ENCODE measurements at places on chromosomes 5 and 9.

- DNase-seq = peak; percentile 53
Measured at GRCh38 chr5:80711938-80712337, 57.2 kb upstream of the DHFR start.

GRCh38 chr9:127418037-127418471 is 6.1 kb upstream of the ZNF79 start:
- DNase-seq = peak; percentile 31

- no peak for DNase-seq
Measured at GRCh38 chr9:84445737-84446136, 105.2 kb upstream of the SLC28A3 start.

DNA sequence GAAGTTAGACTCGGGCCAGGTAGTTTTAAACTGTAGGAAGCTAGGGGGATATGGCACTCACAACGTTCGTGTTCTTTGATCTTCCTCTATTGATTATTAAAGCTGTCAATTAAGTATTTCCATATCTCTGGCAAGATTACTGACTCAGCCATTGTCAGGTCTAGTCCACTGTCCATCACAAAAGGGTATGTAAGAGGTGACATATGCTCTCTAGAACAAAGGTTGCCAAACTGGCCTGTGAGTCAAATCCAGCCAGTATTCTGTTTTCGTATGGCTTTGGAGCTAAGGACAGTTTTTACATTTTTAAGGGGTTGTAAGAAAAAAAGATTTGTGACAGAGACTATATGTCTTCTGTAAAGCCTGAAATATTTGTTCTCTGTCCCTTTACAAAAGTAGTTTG is 44.2 kb downstream of the FAXDC2 start:
- DNase-seq = no peak

DNA sequence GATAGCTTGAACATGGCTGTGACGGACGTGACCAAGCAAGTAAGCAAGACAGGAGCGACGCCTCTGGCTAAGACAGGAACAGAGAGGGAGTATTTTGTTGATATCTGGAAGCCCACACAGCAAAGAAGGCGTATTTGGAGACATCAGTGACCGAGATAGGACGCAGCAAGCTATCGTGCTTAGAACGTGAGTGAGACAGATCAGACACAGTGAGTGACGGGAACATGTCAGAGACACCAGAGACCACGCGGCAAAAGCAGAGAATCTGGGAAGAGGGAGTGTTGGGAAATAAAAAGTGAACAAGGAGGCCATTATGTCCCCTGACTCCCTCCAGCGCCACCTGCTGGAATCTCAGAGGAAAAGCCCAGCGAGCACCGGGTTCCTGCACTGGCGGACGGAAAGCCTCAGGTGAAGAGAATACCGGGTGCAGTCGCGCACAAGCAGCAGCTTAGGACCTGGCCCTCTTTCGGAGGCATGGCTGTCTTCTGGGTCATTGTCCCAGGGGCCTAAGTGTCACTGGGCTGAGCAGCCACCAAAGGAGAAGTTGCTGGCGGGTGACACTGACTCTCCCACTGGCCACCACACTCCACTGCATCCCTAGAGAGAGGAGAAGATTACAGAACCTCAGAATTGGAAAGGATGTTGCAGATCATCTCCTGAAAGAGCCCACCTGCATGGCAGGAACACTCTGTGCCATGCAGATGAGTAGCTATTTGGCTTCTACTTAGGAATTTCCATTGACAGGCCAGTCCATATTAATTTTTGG is 99.1 kb downstream of the FBXO38 start:
- peak; percentile 53 for DNase-seq

GRCh38 chr5:33774341-33774740 is 117.4 kb downstream of the ADAMTS12 start:
- no peak for DNase-seq

- DNase-seq = no peak
Measured at GRCh38 chr5:42516282-42517042, 93.2 kb downstream of the GHR start.

DNA sequence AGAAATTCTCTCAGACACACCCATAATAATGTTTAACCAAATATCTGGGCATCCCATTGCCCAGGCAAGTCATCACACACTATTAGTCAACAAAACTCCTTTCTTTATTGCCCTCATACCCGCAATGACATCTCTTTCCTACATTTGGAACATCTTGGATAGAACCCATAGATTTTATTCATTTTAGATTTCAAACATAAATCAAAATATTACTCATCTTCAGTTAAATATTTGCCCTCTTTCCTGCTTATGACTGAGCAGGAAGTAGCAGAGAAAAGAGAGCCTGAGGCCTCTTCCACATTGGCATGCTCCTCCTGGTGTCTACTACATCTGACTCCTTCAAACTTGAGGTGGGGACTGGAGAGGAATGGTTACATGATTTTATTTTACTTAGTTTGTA is 592.0 kb downstream of the CHSY3 start:
- no peak for DNase-seq

DNA sequence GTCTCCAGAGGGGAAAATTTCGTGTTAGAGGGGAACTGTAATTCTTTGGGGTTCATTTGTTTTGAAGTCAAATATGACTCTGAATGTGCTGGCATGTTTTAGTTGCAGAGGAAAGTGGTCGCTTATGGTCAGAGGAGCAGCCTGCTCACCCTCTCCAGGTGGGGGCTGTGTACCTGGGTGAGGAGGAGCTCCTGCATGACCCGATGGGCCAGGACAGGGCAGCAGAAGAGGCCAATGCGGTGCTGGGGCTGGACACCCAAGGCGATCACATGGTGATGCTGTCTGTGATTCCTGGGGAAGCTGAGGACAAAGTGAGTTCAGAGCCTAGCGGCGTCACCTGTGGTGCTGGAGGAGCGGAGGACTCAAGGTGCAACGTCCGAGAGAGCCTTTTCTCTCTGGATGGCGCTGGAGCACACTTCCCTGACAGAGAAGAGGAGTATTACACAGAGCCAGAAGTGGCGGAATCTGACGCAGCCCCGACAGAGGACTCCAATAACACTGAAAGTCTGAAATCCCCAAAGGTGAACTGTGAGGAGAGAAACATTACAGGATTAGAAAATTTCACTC is 13.5 kb downstream of the TXNDC15 start:
- no peak for DNase-seq

GRCh38 chr5:95086927-95087815 is 197.7 kb downstream of the MCTP1 start:
- no peak for DNase-seq

DNA sequence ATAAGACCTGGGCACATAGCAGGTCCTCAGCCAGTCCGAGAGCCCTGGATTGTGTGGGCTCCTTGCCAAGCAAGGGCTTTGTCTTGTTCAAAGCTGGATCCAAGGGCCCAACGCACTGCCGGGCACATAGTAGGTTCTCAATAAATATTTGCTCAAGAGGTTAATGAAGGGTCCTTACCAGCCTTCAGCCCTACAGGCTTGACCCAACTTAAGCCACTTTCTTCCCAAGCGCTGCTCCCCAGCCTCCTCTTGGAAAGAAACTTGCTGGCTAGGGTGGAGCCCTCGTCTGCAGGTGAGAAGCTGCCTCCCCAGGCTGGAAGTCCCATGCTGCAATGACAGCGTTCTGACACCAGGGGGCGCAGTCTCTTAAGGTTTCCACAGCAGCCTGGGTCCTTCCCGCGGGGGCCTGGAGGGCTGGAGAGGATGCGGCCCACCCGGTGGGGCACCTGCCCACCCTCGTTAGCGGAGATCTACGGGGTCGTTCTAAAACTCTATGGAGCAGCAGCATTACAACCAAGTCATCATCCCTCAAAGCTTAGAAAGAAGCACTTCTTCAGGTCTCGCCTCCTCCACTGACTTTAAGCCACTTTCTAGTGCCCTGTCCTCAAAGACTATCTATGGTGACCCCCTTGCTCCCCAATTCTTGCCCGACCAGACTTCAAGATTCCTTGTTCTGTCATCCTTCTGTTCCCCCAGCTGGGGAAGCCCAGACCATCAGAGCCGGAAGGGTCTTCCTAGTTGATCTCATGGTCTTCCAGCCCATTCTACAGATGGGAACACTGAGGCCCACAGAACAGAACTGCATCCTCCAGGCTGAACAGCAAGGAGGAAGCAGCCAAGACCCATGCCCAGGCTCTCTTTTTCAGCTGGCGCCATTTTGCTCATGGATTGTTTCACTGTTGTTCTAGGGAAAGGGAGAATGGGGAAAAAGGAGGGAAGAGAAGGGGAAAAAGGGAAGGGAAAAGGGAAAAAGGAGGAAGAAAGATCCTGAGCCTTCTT is 115.4 kb downstream of the LHX2 start:
- peak; percentile 70 for DNase-seq

GRCh38 chr9:34072868-34073590 is 24.3 kb upstream of the UBAP2 start:
- DNase-seq = peak; percentile 56

- no peak for DNase-seq
Measured at GRCh38 chr5:100771181-100771580, 131.9 kb downstream of the ST8SIA4 start.

DNA sequence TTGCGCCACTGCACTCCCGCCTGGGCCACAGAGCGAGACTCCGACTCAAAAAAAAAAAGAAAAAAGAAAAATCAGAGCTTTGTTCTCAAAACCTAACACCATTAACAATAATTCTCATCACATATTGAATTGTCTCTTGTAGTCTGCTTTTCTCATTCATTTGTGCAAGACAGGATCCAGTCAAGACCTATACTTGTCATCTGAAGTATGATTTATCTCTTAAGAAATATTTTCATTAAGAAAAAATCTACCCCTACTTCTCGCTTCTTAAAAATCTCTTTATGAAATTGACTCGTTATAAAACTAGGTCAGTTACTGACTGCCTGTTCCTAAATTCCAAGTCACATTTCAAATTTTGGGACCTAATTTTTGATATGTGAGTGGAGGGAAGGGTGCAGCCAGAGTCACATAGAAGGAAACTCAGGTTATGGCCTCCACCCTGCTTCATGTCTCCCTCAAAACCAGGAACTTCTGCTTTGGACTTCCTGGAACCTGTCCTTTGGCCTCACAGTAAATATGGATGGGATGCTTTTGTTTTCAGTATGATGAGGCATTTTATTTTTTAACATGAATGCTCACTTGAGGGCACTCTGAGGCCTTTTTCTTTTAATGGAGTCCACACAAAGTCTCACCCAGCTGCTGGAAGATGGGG is 18.9 kb downstream of the ZNF169 start:
- no peak for DNase-seq

GRCh38 chr5:83488821-83489220 is 17.3 kb downstream of the VCAN start:
- DNase-seq = no peak

GRCh38 chr5:149820012-149820411 is 89.9 kb downstream of the PPARGC1B start:
- DNase-seq = no peak

- DNase-seq = no peak
Measured at GRCh38 chr5:126937771-126938170, 92.6 kb downstream of the MARCHF3 start.

- no peak for DNase-seq
Measured at GRCh38 chr9:121192518-121192917, 9.2 kb downstream of the RAB14 start.

DNA sequence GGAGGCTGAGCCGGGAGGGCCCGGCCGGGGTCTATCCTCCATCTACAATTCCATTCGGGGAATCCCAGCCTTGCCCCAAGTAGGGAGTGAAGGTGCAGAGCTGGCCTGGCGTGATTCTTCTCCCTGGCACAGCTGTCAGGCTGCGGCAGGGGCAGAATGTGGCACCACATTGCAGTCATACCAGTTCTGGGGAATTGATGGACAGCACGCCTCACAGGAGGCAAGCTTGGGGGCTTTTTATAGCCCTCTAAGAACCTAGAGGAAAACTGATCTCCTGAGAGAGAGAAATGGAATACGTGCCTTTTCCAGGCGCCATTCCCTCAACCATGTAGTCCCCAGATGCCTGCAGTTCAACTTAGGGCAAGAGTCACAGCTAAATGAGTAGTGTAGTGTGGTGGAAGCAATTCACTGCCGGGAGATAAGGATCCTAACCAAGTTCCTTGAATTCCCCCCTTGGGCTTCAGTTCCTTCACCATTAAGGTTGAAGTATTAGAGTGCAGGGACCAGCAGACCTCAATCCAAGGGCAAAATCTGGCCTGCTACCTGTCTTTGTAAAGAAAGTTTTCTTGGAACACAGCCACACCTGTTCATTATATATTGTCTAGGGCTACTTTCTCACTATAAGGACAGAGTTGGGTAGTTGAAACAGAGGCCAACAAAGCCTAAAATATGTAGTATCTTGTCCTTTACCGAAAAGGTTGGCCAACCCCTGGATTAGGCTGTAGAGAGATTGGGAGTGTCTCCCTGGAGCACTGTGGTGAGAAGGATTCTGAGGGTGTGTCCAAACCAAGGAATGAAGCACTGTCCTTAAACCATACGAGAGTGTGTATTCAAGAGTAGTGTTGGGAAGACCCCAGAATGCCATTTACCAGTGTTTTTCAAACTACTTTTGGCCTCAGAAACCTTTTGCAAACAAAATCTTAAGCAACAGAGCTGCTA is 10.6 kb downstream of the AFAP1L1 start:
- DNase-seq = no peak

- DNase-seq = no peak
Measured at GRCh38 chr9:131500377-131500776, 2.3 kb upstream of the POMT1 start.

- DNase-seq = peak; percentile 17
Measured at GRCh38 chr5:69512740-69513260, 20.2 kb downstream of the OCLN start.

Measured in urothelium cell line (cell line).